ENCODE measurements at places on chromosomes 13 and 19.

DNA sequence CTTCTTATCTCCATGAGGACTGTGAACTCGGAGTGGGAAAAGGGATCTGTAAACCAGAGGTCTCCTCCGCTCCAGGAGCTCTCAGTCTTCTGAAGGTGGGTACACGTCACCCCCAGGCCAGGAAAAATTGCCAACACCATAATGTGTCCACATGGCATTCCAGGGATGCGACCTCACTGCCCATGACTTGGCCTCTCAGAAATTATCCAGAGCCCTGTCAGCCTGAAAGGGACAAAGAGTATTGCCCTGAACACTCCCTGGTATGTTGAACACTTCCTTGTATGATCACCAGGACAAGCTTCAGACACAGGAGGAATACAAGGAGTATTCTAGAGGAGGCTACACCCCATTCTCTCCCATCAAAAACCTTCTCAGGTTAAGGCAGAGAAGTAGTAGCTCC lies 81.0 kb upstream of the SLC7A1 start:
- DNase-seq, result no peak

GRCh38 chr19:55352040-55352439 lies 2.5 kb downstream of the COX6B2 start:
- DNase-seq, result no peak

- DNase-seq, result no peak
These were observed 78.7 kb downstream of the GNG7 start for GRCh38 chr19:2623798-2624197.

DNA sequence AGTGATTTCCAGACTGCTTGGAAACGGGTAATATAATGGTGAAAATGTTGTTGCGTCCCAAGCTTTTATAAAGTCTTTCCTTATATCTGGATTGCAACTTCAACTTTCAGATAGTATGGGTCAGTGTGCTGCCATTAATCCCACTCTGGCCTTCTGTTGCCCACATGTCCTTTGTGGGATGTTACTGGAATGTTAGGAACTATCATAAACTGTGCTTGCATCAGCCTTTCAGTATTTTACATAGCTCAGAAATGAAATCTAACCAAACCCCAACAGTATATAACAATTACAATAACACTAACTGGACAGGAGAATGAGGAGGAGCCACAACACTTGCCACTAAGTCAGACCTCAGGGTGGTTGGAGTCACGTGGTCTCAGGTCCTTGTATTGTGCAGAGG lies 78.9 kb downstream of the LNX2 start:
- no peak for DNase-seq

GRCh38 chr19:32178401-32178800 lies 167.0 kb upstream of the ZNF507 start:
- DNase-seq, result no peak

GRCh38 chr13:52345048-52345447 lies 60.9 kb downstream of the THSD1 start:
- DNase-seq, result no peak

GRCh38 chr19:11293433-11294389 lies 2.2 kb upstream of the TSPAN16 start:
- DNase-seq, result peak; percentile 76

GRCh38 chr19:18120127-18120526 lies 22.5 kb downstream of the MAST3 start:
- no peak for DNase-seq

DNA sequence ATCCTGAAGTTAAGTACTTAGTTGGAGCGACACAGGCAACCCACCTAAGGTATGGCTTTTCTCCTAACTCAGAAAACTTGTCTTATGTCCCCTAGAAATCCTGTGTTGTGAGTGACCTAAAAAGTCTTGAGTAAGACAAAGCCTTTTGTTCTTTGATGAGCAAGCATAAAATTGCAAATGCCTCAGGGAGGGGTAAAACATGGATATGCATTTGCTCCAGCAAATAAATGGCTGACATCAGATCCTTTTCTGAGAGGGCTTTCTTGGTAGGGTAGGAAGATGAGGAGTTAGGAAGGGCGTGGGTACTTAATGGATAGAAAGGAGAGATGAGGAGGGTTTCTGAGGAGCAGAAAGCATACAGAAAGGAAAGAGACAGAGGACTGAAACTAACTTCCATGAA lies 163.7 kb downstream of the IER2 start:
- no peak for DNase-seq

GRCh38 chr13:27573265-27573664 lies 47.1 kb downstream of the LNX2 start:
- DNase-seq, result no peak

GRCh38 chr13:36571444-36571843 lies 102.4 kb upstream of the SERTM1 start:
- no peak for DNase-seq

DNA sequence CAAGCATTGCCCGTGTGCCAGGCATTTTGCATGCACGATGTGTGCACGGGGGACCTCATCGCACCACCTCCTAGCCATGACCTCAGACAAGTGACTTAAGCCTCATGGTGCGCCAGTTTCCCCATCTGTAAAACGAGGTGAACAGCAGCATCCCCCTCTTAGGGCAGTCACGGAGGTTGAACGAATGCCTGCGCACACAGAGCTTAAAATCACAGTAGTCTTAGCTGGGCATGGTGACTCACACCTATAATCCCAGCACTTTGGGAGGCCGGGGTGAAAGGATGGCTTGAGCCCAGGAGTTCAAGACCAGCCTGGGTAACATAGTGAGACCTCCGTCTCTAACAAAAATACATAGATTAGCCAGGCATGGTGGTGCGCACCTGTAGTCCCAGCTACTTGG lies 48.6 kb downstream of the PIN1 start:
- DNase-seq, result no peak

DNA sequence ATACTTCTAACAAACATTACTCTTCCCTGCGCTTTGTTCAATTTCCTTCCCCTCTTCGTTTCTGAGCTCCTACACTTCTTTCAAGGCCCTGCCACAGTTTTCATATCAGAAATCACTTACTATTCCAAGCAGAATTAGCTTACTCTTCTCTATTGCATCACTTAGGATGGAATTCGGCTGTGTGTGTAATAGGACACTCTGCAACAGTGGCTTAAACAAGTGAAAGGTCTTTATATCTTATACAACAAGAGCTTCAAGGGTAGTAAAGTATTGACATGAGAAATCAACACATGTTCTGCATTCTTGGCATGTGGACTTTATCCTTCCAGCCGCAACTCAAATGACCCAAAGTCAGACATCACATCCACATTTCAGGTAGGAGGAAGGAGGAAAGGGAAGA lies 279.6 kb downstream of the PCDH20 start:
- DNase-seq, result no peak

- no peak for DNase-seq
These were observed 2.3 kb upstream of the RNF225 start for GRCh38 chr19:58392945-58393724.

DNA sequence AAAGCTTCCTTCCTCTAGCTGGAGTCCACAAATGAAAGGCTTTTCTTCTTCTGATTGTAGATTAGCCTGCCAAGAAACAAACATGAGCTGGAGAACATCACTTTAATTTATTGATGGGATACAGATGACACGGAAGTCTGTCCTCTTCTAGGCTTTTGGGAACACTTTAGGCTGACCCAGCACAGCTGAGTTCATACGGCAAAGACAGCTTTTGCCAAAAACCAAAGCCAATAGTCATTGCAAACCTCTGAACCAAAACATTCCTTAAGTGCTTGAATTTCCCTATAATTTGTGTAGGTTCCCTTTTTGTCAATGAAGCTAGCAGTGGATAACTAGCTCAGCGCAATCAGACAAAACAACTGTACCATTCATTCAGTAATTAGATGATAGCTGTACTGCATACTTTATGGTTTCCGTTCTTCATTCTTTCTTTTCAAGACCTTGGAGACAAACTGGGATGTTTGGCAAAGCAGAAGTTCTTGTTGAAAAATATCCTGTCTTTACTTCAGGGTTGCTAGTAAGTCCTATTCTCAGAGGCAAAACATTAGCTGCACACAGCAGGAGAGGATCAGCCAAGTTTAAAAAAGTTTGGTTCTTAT lies 95.7 kb upstream of the SPRY2 start:
- DNase-seq, result no peak

DNA sequence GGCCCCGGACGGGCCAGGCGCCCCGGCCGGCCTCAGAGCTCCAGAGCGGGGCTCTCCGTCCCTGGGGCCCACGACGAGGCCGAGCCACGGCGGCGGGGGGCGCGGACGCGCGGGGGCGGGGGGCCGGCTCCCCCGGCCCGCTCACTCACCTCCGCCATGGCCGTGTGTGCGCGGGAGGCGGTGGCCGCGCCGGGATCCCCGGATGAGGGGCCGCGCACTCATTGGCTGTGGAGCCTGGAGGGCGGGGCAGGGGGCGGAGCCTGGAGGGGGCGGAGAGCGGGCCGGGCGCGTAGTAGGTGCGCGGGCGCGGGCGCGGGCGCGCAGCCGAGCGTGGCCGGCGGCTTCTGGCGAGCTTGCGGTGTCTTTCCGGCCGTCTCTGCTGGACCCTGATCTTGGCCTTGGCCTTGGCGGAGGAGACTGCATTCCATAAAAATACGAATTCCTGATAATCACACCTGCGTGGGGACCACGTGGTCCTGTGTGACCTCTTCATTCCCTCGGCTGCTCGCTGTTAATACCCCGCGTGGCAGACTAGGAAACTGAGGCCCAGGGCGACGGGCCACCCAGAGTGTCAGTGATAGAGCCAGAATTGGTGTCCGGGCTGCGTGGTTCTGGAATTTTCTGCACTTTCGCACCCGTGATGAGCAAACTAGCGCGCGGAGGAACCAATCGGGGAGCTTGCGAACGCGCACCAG lies at the start of gene MIER2:
MIER2 (minus strand) TSS at position 172 of the 695 bp plus-strand sequence; CDS start at position 158, 14 bp downstream.
- peak; percentile 32 for DNase-seq

DNA sequence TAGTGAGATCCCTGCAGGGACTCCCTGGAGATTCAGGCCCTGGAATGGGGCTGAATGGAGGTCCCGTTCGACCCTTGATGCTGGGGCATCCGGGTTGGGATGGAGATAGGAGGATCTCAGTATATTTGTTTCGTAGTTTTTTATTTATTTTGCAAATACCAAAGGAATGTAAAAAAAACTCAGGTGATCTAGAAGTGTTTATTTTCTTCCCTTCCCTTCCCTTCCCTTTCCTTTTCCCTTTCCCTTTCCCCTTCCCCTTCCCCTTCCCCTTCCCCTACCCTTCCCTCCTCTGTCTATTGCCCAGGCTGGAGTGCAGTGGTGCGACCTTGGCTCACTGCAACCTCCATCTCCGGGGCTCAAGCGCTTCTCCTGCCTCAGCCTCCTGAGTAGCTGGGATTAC lies 4.5 kb downstream of the GTPBP3 start:
- no peak for DNase-seq

GRCh38 chr13:25872481-25873241 lies 179.2 kb downstream of the SHISA2 start:
- DNase-seq, result no peak

GRCh38 chr13:25776722-25777121 lies 275.1 kb downstream of the SHISA2 start:
- no peak for DNase-seq

- DNase-seq, result no peak
These were observed 28.5 kb downstream of the FAAP24 start for GRCh38 chr19:33000510-33000909.

- DNase-seq, result peak; percentile 45
These were observed 5.3 kb downstream of the DHPS start for GRCh38 chr19:12676384-12676792.

DNA sequence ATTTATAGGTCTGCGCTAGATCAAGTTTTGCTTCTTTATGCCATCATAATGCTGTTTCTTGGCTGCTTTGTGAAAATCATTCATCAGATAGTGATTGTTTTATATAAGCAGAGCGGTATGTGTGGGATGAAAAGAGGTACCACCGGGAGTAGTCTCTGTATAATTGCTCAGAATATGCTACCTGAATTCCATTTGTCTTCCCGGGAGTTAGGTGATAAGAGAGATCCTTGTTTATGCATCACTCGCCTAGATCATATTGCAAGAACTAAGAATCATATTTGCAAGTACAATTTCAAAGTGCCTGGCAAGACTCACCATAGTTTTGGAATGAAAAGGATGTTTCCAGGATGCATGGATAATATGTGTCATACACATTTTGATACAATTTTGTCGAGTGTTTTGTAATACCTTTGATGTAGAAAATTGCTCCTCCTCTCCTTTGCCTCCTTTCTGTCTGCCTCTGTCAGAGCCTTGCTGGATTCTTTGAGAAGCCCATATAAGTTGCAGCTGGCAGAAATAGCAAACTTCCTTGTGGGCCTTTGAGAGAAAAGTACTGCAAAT lies 1306.0 kb upstream of the SLC10A2 start:
- DNase-seq, result no peak

DNA sequence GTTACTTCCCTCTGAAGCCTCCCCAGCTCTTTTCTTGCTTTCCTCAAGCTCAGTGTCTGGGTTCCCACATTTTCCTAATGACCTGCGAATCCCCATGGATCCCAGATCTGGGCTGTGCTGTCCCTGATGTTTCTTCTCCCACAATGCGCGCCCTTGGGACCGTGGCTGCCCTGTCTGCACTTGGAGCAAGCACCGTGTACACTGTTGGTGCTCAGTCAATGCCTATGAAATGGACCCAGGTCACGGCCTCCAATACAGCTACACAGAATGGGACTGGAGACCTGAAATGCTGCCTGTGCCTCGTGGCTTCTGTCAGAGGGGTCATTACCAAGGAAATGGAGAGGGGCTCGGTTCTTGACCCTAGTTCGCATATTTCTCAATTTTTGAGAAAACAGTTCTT lies 160.1 kb upstream of the SOX1 start:
- no peak for DNase-seq

- no peak for DNase-seq
These were observed 176.1 kb upstream of the KL start for GRCh38 chr13:32840113-32840512.

GRCh38 chr19:35724560-35724959 lies 6.8 kb downstream of the KMT2B start:
- DNase-seq, result no peak
